ENCODE measurements at places on chromosomes 1 and 21.

- DNase-seq = no peak
Observed at GRCh38 chr21:41951876-41952567, 1.8 kb downstream of the C2CD2 start.

DNA sequence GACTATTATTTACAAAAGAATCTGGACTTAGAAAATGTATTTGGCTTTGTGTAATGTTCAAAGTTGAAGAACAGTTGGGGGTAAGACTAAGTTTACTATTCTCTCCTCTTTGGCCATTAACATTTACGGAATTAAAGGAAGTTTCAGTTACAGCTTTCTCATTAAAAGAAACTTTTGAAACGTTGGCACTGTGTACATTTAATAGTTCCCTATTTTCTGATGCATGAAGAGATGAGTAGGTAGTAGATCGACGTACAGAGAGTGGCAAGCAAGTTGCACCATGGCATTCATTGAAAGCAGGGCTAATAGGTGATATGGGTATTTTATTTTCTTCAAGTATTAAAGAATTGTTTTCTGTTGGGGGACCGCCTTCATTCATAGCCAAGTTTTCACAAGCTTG lies 3.2 kb downstream of the ASPM start:
- DNase-seq = no peak

DNA sequence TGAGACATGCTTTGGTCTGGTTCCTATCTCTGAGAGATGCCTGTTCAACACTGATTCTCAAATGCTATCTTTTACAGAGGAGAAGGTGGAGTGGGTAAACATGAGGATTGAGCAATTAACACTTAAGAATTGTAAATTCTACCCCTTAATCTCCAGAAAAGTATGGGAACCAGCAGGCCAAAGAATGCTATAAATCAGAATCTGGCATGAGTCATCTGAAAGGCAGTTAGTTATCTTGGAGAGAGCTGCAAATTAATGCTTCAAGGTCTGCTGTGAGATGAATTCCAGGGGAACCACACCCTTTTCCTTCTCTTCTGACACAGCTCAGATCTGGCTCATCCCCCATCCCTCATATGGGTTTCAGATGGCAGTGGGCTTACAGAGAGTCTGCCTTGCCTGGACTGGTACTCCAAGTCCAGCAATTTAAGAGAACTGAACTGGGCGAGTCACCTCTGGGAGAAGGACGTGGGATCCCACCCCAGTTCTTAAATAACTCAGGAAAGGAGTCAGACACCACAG lies 5.2 kb downstream of the S100A10 start:
- no peak for DNase-seq

DNA sequence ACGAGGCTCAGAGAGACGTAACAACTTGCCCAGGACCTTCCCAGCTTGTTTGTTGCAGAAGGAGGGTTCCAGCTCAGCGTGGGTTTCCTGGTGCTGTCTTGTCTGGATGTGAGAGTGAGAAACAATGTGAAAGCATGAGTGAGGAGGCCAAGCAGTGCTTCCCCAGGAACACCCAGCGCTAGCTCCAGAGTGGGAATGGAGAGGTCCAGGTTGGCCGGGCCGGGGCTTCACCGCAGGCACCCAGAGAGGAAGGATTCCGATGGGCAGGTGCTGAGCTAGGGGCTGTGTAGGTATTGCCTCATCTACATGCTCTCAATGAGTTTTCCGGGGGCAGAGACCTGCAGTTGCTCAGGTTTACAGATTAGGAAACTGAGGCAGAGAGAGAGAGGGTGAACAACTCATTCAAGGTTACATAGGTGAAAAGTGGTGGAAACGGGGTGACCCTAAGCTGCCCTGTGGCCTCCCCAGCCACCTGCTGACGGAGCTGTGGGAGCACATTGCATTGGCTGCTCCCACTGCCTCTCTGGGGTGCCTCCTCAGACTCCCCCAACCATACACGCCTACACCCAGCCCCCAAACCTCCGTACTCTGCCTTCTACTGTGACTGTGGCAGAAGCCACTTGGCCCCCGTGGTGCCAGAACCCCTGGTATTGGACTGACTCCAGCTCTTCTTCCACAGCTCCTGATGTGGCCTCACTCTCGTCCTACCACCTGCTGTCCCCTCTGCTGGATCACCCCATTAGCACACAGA lies 51.2 kb downstream of the B3GALT5 start:
- no peak for DNase-seq

- DNase-seq = peak; percentile 9
Observed at GRCh38 chr1:50620680-50621329, 197.6 kb upstream of the DMRTA2 start.

- peak; percentile 85 for DNase-seq
Observed at GRCh38 chr1:77322061-77322900, 40.5 kb downstream of the AK5 start.

- no peak for DNase-seq
Observed at GRCh38 chr1:39405358-39405757, 86.1 kb upstream of the BMP8A start.

GRCh38 chr1:174070614-174071013 lies 48.5 kb upstream of the RC3H1 start:
- DNase-seq = no peak

DNA sequence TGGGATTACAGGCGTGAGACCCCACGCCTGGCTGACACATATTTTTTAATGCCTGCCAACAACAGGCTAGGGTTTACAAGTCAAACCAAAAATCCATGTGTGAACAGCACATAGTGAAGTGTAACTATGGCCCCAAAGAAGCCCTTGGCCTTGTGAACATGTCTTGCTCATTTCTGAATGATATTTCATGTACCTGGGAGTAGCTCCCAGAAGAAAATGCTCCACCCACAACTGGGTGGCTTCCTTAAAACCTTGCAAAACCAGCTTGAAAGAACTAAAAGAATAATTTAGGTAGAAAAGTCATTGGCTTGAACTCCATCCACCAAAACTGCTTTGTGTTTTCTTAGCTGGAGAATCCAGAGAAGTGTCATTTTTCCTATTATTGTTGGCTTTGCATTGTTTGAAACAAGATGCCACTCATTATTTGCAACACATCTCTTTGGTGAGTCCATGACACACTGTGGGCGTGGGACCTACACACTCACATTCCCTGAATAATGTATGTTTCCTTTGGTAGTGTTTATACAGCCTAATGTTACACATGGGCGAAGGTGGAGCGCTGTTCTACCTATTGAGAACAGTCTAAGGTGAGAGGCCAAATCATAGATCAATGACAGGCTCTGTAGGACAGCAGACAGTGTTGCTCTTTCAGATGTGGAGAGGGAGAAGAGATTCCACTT lies 28.5 kb upstream of the SDE2 start:
- no peak for DNase-seq

DNA sequence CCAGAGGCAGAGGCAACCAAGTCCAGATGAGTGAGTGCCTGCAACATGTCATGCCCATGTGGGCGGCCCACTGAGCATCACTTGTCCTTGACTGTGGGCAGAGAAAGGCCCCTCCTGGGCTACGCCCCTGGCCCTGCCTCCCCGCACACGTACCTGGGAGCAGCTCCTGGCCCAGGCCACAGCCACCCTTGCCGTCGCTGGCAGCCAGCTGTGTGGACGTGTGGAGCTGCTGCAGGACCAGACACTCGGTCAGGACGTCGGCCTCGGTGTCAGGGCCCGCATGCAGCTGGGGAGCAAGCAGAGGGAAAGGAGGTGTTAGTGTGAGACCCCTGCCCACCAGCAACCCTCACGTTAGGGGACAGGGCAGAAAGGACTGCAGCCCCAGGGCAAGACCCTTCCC lies 61.3 kb downstream of the DMRTB1 start:
- no peak for DNase-seq

DNA sequence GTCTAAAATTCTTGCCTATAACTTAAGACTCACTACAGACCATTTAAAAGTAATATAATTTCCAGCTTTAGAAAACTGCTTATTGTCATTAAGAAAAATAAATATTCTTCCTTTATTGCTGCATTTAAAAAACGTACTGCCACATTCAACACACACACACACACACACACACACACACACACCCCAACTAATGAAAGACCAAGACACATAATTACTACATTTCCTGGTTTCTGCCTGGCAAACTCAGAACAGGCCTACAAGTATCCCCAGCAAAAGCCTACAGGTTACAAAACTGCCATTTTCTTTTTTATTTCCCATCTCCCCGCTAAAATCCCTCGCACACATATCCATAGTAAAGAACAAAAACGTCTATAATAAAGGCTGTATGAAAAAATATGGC lies 1.5 kb downstream of the DENND2C start:
- no peak for DNase-seq

GRCh38 chr21:45226540-45227326 lies 61.0 kb downstream of the POFUT2 start:
- DNase-seq = no peak

DNA sequence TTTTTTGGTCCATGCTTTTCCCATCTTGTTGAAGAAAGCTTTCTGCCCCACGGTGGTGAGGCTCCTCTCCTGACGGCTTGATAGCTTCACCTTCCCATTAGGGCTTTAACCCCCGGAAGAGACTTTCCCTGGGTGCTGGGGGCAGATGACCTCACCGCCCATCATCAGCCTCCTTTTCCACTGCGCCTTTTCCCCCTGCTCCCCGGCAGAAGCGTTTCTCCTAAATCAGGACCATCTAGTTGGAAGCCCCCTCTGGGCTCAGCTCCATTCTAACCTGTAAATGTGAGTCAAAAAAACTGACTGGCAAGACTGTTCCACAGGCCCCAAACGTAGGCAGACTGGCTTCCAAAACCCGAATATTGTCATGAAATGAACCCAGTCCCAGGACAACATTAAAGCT lies 6.7 kb downstream of the POFUT2 start:
- DNase-seq = no peak

- DNase-seq = no peak
Observed at GRCh38 chr1:236015539-236015938, 49.4 kb downstream of the NID1 start.

DNA sequence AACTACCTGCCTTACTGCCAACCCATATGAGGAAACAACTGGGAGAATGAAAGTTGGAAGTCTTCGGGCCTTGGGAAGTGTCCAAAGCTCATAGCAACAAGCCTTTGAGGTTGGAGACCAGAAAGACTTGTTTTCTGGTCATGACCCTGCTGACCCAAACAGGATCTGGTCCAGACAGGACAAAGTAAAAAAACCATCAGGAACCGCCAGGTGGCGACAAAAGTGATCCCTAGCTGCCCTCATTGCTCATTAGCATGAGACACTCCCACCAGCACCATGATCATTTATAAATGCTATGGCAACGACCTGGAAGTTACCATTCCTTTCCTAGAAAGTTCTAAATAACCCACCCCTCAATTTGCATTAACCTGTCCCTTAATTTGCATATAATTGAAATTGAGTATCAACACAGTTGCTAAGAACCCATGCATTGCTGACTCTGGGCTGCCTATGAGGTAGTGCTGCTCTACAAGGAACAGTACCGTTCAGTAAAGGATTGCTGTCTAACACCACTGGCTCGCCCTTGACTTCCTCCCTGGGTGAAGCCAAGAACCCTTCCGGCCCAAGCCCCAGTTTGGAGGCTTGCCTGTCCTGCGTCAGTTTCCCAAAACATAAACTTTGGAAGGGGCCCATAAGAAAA lies 89.0 kb downstream of the URB2 start:
- no peak for DNase-seq

DNA sequence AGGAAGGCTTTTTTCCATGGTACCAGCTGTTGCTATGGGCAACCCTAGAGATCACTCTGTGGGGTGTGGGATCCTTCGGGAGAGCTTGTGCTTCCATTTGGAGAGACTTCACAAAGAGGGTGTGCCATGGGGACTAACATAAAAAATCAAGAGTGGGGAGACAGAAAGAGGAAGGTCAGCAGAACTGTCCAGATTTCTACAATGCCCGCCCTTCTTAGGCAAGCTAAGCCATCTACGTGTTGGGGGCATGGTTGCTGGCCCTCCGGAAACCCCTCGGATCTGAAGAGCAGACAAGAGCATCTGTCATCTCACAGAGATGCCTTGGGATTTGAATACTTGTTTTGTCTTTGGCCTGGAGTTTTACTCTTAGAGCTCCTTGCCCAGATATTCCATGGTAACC lies 83.9 kb upstream of the ZNF648 start:
- no peak for DNase-seq

DNA sequence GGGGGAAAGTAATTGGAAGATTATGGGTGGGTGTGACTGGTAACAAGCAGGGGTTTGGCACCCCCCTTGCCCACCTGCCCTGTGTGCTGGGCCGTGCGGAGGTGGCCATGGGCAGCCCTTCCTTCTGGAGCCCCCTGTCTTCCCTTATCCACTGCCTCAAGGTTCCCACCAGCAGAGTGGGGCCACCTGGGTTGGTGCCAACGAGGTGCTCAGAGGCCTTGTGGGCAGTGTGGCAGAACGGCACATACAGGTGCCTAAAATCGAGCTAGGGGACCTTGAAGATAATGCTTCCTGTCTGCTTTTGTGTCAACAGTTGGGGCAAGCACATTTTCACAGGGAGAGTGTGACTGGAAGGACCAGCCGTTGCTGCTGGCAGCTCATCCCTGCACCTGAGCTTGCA lies 161.8 kb downstream of the PCBP3 start:
- no peak for DNase-seq

GRCh38 chr1:172241540-172241939 lies 178.9 kb upstream of the C1orf105 start:
- no peak for DNase-seq

DNA sequence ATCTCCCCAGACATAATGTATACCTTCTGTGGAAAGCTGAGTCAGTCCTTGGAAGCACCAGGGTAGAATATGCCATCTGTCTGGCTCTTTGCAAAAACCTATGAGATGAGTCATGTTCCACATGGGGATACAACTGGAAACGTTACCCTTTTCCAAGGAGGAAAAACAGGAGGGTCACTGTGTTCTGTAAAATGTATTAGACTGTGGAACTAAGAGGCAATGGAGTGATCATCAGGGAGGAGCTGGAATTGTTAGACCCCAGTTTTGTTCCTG lies 16.1 kb upstream of the PSMD4 start:
- peak; percentile 66 for DNase-seq

DNA sequence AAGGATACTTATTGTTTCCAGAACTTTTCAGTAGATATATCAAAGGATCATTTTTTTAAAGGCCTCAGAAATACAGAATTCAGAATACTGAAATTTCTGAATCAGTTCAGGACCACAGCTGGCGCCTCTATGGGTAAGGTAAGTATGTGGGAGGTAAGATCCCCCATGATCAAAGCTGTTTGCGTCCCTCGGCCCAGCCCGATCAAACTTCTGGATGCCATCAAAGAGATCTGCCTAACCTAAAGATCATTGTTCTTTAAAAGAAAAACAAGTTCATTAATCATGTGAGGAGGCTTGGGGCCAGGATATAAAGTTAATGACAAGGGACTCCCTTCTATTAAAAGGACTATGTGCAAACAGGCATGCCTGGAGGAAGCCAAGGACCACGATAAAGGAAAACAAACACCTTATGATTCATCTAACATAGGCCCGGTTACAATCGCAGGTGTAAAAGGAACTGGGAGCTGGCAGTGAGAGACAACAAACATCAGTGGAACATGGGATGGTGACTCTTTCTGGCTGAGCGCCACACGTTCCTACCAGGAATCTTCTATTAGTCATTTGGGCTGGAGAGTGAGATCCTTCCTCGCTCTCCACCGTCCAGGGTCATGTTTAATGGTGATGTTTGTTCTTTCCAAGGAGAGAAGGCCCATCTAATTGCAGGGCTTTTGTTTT lies 2.8 kb upstream of the BACE2 start:
- DNase-seq = no peak
